Activated naive CD4-positive, alpha-beta T cell treated with anti-CD3 and anti-CD28 coated beads, Interleukin-2, amount 10 ng/mL, durations not matched to agents 7 days and 5 days (primary cell): ENCODE measurements at places on chromosomes 2 and 18.

DNA sequence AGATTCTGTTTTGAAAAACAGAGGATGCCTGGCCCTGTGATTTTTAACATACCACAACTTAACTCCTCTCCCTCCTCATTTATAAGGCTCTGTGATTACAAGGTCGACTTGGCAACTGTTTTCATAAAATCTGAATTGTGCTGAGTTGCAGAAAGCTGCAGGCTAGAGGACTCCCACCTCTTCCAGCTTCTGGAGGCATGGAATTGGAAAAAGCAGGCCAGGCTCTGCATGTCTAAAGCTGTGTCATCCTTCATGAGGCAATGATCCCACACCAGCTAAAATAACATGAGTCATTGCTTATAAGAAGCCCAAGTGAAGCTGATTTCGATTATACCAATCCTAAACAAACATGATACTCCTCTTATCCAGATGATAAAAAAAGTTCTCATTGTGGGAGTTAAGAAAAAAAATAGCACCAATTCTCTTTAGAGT lies 11.7 kb downstream of the ARHGAP28 start:
- DNase-seq = no peak
- no peaks in the 10 kb centered on the region for H3K36me3 ChIP-seq
- no peak overlapping the region for H3K27ac ChIP-seq
- H3K27me3 ChIP-seq = no peaks in the 10 kb centered on the region
- H3K4me1 ChIP-seq = no peaks in the 10 kb centered on the region
- no peak overlapping the region for H3K4me3 ChIP-seq

- no peaks in the 10 kb centered on the region for H3K36me3 ChIP-seq
- no peak for DNase-seq
- no peak overlapping the region for H3K4me3 ChIP-seq
- H3K27ac ChIP-seq = no peak overlapping the region
- H3K27me3 ChIP-seq = peaks cover 6% of the 10 kb centered on the region
These were observed 16.3 kb downstream of the TEX51 start for GRCh38 chr2:126914811-126915500.

DNA sequence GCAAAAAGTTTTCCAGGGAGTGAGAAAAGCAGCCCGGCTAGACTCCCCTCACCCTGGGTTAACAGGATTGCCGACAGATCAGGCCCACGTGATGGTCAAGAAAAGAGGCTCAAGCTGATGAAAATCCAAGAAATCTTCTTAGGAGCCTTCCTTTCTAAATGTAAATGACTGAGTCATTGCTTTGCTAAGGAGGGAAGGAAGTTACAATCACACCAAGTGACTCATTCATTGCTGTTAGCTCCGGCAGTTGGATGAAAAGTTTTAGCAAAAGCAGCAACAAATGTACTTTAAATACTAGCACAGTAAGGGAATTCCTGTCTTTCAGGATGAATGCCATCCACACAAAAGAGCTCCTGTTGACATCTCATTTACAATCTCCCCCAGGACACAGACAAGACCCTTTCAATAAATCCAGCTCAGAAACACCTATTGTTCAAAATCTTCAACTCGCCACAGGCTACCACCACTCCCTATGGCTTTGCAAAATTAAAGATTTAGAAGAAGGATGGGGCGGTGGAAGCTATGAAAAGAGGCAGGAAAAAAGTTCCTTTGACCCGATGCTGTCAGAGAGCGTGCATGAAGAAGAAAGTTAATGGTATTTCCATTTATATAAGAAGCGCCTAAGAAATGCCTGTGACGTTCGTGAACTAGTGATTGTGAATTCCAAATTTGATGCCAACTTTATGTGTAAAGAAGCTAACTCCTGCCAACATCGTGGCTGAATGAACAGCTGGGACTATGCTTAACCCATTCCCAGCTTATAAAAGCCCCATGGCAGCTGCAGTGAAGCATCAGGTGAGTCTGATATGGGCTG lies 153.7 kb downstream of the TGIF1 start:
- H3K4me1 ChIP-seq = peaks cover 14% of the 10 kb centered on the region
- peaks cover 11% of the 10 kb centered on the region for H3K36me3 ChIP-seq
- H3K27ac ChIP-seq = no peak overlapping the region
- DNase-seq = peak; percentile 30
- no peak overlapping the region for H3K4me3 ChIP-seq

GRCh38 chr2:162478721-162479129 lies 134.8 kb downstream of the GCA start:
- no peaks in the 10 kb centered on the region for H3K27me3 ChIP-seq
- no peak overlapping the region for H3K4me3 ChIP-seq
- H3K36me3 ChIP-seq = no peaks in the 10 kb centered on the region
- DNase-seq = no peak

- H3K27ac ChIP-seq = no peak overlapping the region
- H3K36me3 ChIP-seq = no peaks in the 10 kb centered on the region
- peaks cover 8% of the 10 kb centered on the region for H3K27me3 ChIP-seq
- no peaks in the 10 kb centered on the region for H3K4me1 ChIP-seq
These were observed 90.6 kb downstream of the SLC4A3 start for GRCh38 chr2:219718066-219718465.

DNA sequence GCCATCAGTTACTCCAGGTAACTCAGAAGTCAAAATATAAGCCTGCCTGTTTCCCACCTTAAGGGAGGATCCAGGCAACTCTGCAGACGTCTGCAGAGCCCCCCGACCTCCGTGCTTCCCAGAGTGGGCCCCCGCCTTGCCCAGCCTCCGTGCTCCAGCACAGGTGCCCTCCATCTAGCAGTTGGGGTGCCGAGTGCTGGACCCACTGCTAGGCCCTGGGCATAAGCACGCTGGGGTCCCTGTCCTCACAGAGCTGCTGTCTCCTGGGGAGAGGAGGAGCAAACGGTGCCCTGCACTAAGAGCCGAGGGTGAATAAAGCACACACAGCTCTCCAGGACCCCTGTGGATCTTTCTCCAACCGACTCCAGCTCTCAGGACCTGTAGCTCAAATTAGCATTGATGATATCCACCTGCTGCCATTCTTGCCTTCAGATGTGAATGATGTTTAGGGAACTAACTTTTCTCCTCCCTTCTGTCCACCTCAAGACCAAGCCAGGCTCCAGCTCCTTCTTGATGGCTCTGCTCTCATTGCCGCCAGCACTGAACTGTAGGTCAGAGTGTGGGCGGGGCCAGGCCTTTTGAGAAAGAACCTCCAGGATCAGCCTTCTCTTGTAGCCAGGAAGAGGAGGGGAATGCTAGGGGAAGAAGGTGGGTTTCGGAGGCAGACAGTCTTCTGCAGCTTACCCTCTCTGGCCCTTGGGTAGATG lies 121.2 kb downstream of the SMAD7 start:
- peaks cover 7% of the 10 kb centered on the region for H3K36me3 ChIP-seq
- H3K27ac ChIP-seq = no peak overlapping the region
- H3K4me3 ChIP-seq = no peak overlapping the region
- H3K4me1 ChIP-seq = peaks cover 48% of the 10 kb centered on the region

- H3K36me3 ChIP-seq = no peaks in the 10 kb centered on the region
- no peaks in the 10 kb centered on the region for H3K27me3 ChIP-seq
- H3K4me3 ChIP-seq = no peak overlapping the region
These were observed 65.1 kb downstream of the LRP1B start for GRCh38 chr2:142065700-142066099.
